ENCODE measurements at places on chromosomes 1 and 21.

DNA sequence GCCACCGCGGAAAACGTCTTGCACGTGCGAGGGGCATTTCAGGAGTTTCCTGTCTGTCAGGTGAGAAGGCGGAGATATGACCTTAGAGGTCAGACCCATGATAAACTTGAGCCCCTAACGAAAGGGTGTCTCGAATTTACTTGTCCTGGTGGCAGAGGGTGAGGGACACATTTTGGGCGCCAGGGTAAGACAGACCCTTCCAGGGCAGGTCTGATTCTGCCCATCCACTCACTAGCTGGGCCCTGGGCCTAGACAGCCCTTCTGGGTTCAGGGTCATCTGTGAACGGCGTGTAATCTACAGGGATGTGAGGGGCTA lies 395 bp upstream of the CSRP1 start:
- DNase-seq, result no peak

- DNase-seq, result no peak
Observed at GRCh38 chr21:46323227-46323709, 402 bp downstream of the C21orf58 start.

GRCh38 chr1:218380125-218380977 lies 35.2 kb downstream of the TGFB2 start:
- DNase-seq, result peak; percentile 7

DNA sequence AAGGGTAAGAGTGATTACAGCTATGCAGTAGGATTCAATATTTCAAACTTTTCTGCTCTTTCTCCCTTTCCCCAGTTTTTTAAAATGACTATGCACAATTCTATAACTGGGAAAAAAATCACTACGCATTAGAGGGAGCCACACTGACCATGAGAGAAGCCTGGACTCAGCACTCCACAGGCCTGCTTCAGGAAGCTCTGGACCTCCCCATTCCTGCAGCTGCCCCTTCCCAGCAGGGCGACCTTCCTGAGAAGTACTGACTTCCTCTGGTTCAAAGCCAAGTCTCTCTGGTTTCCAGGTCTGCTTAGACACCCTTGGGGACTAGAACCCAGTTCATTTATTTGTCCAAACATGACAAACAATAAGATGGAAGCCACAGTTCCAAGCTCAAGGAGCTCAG lies 42.0 kb upstream of the CLSTN1 start:
- DNase-seq, result no peak

GRCh38 chr1:230010603-230011332 lies 56.3 kb upstream of the GALNT2 start:
- no peak for DNase-seq

- no peak for DNase-seq
Observed at GRCh38 chr1:228009828-228010775, 3.3 kb downstream of the WNT3A start.

- no peak for DNase-seq
Observed at GRCh38 chr1:28601696-28602095, 9.6 kb downstream of the RAB42 start.

DNA sequence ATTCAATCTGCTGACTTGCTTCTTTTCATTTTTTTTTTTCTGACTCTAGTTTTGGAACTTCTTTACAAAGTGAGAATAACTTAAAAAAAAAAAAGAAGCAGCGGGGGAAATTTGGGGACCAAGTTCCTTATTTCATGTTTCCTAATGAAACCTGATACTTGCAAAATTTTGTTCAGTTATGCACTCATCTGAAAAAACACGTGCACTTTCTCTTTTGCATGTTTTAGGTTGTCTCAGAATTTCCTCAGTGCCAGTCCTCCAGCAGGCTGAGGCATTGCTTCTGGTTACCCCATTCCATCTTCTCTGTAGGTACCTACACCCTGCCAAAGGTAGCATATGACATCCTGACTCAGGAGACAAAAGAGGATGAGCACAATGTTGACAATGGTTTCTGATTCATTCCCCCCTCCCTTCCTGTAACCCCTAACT lies 299.7 kb downstream of the GRIK1 start:
- no peak for DNase-seq

DNA sequence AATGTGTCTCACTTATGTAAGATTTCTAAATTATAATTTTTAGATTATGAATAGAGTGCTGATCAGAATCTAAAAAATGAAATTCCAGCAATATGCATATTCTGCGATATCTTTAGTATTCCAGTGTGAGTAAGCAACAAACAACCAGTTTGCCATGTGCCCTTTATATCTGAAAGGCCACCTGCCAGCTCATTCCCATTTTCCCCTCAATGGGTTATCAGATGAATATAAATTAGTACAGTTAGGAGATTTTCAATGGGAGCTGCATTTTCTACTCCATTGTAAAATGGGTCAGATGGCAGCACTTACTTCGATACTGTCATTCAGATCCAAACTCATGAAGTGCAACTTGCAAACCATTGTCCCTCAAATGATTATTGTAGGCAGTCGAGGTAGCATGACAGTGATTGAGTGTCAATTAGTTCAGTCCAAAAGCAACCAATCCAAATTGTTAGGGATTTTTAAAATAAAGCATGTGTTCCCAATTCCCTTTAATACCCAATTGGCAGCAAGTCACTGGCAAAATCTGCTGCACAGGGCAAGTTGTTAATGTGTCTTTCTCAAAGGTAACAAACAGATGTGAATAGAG lies 680.3 kb downstream of the LRRIQ3 start:
- DNase-seq, result no peak

DNA sequence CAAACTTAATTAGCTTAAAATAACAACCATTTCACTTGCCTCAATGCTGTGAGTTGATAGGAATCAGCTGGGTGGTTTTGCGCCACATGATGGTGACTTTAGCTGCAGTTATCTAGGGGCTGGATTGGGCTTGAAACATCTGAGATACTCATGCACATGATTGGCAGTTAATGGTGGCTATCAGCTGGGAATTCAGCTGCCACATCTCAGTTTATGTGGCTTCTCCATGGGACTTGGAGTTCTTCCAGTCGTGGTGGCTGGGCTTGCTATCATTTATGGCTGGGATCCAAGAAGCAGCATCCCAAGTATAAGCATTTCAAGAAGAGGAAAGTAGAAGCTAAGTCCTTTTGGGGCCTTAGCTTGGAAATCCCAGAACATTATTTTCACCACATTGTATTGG lies 36.4 kb downstream of the PDC start:
- no peak for DNase-seq

DNA sequence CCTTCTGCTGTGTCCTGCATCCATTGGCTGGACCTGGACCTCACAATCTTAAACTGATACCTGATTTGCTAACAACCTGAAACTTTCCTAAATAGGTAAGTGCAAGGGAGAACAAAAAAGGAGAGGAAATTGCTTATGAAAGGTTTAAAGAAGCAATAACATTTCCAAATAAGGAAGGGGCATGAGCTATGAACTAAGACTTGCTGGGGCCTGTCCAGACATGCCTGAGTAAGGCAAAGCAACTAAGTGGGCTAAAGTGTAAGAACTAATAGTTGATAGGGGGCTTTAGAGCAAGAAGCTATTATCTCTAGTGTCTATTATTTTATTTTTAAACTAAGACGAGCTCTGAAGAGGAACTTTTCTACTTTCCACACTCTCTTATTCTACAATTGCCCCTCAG lies 11.6 kb downstream of the JMJD4 start:
- no peak for DNase-seq

GRCh38 chr1:56864430-56864829 lies 9.8 kb downstream of the C8A start:
- no peak for DNase-seq

- DNase-seq, result no peak
Observed at GRCh38 chr1:56798053-56798471, 21.1 kb downstream of the FYB2 start.

- DNase-seq, result no peak
Observed at GRCh38 chr1:205581321-205581980, 50.4 kb downstream of the ELK4 start.

DNA sequence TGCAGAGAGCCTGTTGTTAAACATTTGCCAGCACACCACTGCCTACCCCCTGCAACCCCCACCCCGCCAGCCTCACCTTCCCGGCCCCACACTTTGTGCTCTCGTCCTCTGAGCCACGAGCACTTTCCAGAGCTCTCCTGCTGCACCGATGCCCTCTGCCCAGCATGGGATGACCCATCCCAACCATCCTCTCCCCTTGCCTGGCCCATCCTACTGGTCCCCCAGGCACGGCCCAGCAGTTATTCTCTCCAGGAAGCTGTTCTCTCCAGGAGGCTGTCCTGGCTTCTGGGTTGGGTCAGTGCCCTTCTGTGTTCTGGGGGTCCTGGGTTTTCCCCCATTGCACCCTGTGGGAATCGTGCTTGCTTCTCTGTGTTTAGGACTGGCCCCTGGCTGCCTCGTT lies 60.1 kb upstream of the ABCG1 start:
- DNase-seq, result no peak

GRCh38 chr1:57722285-57722978 lies 298.6 kb upstream of the DAB1 start:
- no peak for DNase-seq

DNA sequence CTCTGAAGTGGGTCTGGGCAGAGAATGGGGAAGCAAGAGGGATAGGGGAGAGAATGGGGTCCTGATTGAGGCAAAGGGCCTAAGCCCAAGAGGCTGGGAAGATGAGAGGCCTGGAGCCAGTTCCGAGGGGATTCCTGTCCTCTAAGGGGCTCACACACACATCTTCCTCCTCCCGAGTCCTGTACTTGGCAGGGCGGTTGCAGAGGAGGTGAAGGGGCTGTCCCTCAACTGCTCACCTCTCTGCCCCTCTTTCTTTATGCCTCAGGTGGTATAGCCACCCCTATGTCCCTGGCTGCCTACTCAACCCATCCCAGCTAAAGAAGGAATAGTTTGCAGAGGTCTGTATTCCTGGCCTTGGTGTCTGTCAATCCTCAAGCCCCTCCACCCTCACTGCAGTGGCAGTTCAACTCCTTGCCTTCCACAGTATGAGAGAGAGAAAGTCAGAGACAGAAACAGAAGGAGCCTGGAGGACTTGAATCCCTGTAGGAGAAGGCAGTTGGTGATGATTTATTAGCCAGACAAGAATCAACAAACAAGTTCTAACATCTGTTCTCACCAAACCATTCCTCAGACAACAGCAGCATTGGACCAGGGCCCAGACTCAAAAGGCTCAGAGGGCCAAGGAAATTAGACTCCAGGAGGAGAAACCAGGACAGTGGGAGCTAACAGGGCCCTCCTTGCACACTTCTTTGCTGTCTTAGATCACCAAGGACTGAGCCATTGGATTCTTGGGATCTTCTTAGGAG lies 10.7 kb downstream of the SH2D2A start:
- DNase-seq, result no peak

DNA sequence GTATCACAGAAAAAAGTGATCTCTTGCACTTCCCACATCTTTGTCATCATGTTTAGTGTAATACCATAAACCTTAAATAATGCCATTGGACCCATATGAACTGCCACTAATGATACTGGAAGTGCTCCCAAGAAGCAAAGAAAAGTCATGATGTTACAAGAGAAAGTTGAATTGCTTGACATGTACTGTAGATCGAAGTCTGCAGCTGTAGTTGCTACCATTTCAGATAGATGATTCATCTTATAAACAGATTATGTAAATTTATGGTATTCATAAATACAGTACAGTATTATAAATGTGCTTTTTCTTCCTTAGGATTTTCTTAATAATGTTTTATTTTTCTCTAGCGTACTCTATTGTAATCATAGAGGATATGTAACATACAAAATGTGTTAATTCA lies 30.1 kb upstream of the LAMC2 start:
- DNase-seq, result no peak

DNA sequence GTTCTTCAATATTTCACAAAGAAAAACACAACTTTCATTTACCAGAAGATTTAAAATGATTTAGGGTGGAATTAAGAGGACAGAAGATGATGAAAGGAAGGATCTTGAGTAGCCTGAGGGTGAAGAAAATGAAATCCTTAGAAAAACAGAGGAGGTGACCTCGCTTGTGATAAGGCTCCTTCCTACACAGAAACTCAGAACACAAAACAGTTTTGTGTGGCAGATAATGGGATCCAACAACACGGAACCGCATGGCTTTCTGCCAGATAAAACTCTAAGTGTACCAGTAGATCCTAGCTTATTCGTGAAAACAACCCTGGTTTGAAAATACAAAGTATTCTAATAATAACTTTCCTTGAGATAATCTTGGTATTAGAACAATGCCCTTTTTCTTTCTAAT lies 74.0 kb upstream of the EXO1 start:
- DNase-seq, result no peak

DNA sequence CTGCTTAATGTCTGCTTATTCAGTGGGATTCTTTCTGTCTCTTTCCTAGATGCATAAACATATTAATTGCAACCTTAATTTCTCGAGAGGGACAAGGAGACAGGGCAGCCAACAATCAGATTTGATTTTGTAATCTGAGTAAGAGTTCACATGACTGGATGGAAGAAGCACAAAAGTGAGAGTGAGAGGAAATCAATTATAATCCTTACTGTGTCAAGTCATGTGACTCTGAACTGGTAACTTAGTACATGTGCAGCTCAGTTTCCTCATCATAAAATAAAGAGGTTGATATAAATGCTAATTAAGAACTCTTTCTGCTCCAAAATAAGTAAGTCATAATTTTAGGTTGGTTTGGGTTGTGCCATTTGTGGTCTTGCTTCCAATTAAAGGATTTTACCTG lies 439.5 kb downstream of the AMY1C start:
- no peak for DNase-seq

DNA sequence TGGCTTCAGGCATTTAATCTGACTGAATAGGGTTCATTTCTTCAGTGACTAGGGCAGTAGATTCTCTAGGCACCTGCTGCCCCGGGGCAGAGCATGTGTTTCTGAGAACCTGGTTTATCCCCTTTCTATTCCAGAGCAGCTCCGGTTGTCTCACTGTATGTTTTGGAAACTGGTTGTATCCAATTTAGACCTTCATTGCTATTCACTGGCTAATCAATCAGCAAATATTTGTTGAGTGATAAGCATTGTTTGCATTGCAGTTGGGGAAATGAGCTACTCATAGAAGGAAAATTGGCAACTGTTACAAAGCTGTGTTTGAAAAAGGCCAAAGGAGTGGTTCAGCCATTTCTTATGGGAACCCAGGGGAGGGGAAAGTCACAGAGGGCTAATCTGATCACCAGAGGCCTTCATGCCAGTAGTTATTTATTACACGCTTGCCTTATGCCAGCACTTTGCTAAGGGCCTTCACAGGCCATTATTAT lies 2.9 kb downstream of the QSOX1 start:
- no peak for DNase-seq

GRCh38 chr1:1173793-1174415 lies at the start of gene TTLL10:
TSS of gene TTLL10 (plus strand) at chr1:1173880. CDS start at chr1:1179216, 5,336 bp downstream.
- DNase-seq, result no peak

All from NCI-H1694 (cell line).